Stimulated activated naive CD8-positive, alpha-beta T cell treated with anti-CD3 and anti-CD28 coated beads, Interleukin-15, amount 100 ng/mL, for 72 hours (primary cell): ENCODE measurements at places on chromosomes 2 and 18.

DNA sequence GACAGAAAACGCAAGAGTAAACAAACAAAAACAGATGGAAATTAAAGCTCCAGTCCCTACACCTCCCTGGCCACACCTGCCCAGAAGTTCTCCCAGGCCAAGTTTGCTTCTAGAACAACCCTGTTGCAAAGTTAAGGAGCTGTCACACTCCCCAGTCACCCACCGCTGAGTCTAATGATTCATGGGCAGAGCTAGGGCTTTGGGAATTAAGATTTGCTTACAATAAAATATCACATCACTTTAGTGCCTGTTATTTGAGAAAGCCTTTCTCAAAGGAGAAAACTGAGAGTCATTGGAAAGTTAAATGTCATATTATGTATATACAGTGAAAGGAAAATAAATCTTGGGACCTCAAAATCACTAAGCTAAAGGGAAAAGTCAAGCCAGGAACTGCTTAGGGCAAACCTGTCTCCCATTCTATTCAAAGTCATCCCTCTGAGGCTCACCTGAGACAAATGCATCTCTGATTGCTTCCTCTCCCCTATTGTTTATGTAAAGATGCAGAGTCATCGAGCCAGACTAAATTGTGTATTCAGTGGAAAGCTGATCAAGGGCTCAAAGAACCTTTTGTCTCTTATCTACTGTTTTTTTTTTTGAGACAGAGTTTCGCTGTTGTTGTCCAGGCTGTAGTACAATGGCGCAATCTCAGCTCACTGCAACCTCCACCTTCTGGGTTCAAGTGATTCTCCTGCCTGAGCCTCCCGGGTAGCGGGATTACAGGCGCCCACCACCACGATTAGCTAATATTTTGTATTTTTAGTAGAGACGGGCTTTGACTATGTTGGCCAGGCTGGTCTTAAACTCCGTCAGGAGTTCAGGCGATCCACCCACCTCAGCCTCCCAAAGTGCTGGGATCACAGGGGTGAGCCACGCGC lies 2.8 kb downstream of the CRYGB start:
- DNase-seq: no peak

GRCh38 chr2:13289310-13289709 lies 572.6 kb downstream of the TRIB2 start:
- no peak for DNase-seq

GRCh38 chr2:165016772-165017411 lies 61.6 kb upstream of the SLC38A11 start:
- DNase-seq: peak; percentile 9

GRCh38 chr2:228642861-228643260 lies 461.4 kb upstream of the SPHKAP start:
- DNase-seq: no peak

- DNase-seq: no peak
These were observed 72.5 kb upstream of the ID2 start for GRCh38 chr2:8609357-8609811.

GRCh38 chr2:218570850-218571249 lies 2.2 kb downstream of the CNOT9 start:
- DNase-seq: no peak

- no peak for DNase-seq
These were observed 499.7 kb upstream of the KLHL29 start for GRCh38 chr2:22885245-22885644.

DNA sequence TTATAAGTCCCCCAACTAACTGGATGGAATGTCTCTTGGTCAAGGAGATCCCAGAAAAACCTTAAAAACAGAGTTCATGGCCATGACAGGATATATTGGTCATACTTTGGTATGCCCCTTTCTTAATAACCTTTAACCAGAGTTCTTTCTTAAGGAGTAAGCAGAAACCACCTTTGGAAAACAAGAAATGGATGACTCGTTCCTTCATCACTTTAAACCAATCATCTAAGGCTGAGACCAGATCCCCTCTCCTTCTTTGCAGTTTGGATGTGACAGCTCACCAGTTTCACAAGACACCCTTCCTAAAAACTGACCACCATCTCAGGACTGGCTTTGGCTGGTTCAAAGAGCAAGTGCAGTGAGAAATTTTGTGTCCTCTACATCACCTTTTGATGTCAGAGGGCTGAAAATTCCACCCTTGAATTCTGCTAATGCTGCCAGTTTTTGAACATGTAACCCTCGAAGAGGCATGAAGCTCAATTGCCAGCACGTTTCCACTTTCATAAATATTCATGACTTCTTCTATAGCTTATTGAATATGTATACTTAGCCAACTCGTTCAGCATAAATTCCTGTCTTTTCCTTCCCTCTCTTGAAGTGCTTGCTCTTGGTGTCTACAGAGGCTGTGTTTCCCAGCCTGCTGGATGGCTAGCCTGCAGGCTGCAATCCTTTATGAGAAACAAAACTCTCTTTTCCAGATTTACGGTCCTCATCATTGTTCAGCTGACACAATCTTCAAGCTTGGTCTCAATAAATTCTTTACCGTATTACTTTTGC lies 1323.5 kb upstream of the TMEFF2 start:
- no peak for DNase-seq
